NCI-H2029 treated with DMSO at 0.1 percent for 48 hours (cell line): ENCODE measurements at places on chromosomes 4 and X.

GRCh38 chr4:87895964-87896621 is 63.3 kb downstream of the MEPE start:
- DNase-seq: no peak

GRCh38 chrX:46582966-46583365 is 9.4 kb downstream of the CHST7 start:
- no peak for DNase-seq

- DNase-seq: no peak
Observed at GRCh38 chrX:134975516-134975915, 15.3 kb upstream of the SMIM10 start.

GRCh38 chr4:139813881-139814280 is 148.3 kb downstream of the MGST2 start:
- no peak for DNase-seq

DNA sequence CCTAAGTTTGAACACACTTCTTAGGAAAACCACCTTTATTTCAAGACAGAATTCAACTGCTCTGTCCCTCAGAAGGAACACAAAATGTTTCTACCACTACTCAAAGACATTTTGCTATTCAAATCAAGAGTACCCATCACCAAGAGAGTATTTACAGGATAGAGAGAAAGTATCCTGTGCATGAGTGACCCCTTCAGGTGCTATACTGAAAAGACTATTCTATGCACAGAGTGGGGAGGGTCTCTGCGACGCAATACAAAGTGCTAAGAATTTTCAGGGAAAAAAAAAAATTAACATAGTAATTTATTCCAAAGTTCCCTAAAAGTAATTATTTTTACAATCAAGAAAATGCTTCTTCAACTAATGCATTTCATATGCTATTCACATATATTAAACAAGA is 346.4 kb upstream of the FAM241A start:
- no peak for DNase-seq

- peak; percentile 47 for DNase-seq
Observed at GRCh38 chr4:74555231-74555630, 110.3 kb downstream of the AREG start.

DNA sequence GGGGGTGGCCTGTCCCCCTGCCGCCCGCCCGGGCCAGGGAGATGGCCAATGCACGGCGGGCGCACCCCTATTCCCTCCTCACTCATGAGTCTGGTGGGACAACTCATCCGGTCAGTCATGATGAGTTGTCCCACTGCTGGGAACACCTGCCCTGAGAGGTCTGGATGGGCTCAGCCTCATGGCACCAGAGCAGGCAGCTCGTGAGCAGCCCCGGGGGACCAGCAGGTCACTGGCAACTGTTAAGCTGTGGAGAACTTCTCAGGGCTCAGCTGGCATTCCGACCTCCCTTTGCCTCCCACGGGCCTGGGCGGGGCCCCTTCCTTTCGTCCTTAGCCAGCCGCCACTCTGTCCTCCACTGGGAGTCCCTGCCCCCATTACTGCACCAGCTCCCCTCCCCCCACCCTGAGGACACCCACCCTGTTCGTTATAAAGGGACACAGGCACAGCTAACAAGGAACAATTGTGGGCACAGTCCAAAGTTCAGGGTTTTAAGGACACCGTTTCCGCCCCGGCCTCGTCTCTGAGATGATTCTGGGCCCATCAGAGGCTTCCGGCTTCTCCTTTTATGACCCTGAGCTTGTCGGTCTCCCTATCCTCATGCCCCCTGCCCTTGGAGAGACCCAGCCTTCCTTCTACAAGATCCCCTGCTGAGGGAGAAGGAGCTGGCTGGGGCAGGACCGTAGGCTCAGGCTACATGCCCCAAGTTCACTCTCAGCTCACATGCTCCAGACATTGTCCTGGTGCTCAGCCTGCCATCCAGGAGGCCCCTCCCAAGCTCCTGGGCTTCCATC is 14.6 kb upstream of the KIAA0232 start:
- DNase-seq: no peak

DNA sequence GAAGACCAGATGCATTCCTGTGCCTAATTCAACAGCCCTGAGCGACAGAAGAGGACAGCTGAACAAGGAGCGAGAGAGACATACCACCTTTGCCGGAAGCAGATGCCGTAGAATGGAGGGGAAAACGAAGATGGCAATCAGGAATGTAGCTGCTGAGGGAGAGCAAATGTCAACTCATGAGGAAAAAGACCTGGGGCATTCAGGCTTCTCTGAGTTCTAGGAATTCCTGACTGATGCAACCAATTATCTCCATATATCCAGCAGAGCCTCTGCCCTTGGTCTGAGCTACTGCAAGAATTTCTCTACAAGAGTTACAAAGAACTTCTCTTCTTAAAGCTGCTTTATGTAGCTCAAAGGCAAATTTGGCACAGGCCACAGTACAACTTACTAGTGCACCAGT is 40.5 kb upstream of the INPP4B start:
- no peak for DNase-seq

GRCh38 chr4:160009656-160010493 is 907.0 kb downstream of the RAPGEF2 start:
- DNase-seq: no peak

- peak; percentile 27 for DNase-seq
Observed at GRCh38 chr4:41256740-41257256, at the start of gene UCHL1. TSS of gene UCHL1 (plus strand) at chr4:41256928. CDS start at chr4:41256977, 49 bp downstream.

GRCh38 chr4:166839615-166840251 is 394.6 kb downstream of the SPOCK3 start:
- no peak for DNase-seq

GRCh38 chr4:99863804-99864203 is 30.4 kb downstream of the LAMTOR3 start:
- no peak for DNase-seq

DNA sequence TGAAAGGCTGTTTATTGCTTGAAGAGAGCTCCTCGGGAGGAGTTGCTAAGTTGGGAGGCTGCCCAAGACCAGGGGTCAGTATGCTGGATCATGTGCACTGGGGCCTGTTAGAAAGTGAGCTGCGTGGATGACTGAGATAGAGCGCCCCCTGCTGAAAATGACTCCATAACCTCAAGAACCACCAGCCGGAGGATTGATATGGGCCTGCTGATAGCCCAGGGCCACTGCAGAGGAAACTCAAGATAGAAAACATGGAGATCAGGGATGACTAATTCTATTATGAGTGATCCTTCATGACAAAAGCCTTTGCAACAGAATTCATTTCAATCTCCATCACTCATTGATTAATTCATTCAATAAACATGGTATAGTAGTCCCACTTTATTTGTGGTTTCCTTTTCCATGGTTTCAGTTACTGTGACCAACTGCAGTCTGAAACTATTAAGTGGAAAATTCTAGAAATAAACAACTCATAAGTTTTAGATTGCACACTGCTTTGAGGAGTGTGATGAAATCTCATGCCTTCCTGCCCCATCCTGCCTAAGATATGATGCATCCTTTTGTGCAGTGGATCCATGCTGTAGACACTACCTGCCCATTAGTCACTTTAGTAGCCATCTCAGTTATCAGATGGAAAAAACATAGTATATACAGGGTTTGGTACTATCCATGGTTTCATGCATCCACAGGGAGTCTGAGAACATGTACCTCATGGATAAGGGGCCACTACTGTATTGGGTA is 126.7 kb upstream of the MBNL3 start:
- DNase-seq: no peak

GRCh38 chr4:126405369-126405982 is 1090.7 kb downstream of the FAT4 start:
- DNase-seq: no peak

- DNase-seq: peak; percentile 3
Observed at GRCh38 chrX:106898462-106898861, 4.7 kb downstream of the RIPPLY1 start.

DNA sequence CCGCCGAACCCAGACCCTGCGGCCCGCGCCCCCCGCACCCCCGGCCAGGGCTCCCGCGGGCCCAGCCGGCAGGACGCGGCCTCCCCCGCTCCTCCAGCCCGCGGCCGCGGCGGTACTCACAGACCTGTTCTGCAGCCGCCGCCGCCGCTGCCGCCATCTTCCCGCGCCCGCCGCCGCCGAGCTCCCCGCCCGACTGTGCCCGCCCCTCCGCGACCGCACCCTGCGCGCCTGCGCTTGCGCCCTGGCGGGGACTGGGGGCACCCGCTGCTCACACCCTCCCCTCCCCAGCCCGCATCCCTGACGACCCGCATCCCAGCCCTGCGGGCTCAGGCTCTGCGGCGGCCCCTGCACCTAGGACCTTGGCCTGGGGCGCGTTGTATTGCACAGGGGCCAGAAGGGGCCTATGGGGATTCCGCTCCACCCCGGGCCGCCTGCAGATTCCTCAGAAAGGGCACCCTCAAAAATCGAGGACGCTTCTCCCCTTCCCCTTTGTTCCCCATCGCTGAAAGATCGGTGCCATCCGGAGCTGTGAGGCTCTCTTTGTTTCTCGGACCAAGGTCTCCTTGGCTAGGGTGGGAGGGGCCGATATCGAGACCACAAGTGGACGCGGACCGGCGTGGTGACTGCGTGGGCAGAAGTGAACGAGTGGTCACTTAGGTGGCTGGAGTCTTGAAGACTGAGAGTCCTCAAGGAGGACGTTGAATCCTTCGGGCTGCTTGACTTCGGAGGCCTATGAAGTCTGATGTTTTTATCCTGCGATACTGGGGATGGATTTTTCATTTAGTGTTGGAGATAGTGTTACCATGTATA is at the start of gene SGCB:
TSS of gene SGCB (minus strand) at position 197 of the 810 bp plus-strand sequence. CDS start at position 157, 40 bp downstream.
- no peak for DNase-seq

DNA sequence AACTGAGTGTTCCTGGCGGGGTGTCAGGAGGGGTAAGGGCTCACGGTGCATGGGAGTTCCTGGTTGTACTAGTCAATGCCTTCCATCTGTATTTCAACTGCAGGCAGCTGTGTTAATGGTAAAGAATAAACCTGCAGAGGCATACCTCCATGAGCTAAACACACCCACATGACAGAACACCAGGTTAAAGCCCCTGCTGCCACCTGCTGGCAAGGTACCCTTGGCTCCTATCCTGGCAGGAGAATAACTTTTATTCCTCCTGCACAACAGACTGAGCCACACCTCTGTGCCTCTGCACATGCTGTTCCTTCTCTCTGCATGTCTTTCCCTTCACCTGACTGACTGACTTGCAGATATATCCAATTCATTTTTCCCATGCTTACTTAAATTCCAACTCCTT is 11.1 kb downstream of the ITIH6 start:
- no peak for DNase-seq

DNA sequence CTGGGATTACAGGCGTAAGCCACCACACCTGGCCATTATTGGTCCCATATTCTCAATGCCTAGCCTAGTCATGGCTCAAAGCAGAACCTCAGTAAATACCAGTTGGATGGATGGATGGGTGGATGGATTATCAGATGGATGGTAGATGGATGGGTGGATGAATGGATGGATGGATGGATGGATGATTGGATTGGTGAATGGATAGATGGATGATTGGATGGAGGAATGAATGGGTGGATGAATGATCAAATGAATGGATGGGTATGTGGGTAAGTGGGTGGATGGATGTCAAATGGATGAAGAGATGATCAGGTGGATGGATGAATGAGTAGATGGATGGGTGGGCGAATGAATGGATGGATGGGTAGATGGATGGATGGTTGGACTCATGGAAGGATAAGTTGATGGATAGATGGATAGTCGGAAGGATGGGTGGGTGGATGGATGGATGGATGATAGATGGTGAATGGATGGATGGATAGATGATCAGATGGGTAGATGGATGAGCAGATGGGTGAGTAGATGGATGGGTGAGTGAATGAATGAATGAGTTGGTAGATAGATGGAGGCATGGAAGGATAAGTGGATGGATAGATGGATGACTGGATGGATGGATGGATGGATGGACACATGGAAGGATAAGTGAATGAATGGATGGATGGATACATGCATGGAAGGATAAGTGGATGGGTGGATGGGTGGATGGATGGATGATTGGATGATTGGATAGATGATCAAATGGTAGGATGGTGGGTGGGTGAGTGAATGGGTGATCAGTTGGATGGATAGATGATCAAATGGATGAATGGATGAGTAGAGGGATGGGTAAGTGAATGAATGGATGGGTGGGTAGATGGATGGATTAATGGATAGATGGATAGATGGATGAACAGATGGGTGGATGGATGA is 22.0 kb upstream of the RNF4 start:
- no peak for DNase-seq

DNA sequence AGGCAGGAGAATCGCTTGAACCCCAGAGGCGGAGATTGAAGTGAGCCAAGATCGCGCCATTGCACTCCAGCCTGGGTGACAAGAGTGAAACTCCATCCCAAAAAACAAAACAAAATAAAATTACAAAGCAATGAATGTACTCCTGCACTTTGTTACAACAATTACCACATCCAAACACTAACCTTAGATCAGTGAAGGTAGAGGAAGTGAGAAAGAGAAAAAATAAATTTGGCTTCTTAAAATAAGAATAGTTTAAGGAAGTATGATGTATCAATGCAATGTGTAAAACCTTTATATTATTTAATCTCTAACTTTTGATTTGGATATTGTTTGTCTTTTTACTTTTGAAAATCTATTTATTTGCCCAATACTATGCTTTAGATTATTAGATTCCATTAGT is 21.7 kb upstream of the CSN1S1 start:
- DNase-seq: no peak

GRCh38 chr4:156870131-156870530 is 101.5 kb downstream of the PDGFC start:
- DNase-seq: no peak

DNA sequence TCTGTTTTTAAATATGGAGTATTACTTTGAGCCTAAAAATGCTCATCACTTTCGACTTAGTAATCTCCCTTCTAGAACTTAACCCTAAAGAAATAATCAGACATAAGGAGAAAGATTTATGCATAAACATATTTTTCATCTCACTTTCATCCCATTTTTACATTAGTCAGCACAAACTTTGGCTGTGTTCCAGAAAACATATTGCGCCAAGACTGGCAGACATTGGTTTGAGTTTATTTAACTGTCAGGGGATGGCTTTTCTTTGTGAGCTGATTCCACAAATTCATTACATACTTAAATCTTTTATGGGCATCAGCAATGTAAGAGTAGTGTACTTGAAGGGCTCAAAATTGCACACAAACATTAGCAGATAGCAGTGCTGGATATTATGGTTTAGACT is 23.7 kb downstream of the MAOA start:
- no peak for DNase-seq

- DNase-seq: no peak
Observed at GRCh38 chr4:82528074-82528473, 33.7 kb downstream of the TMEM150C start.

DNA sequence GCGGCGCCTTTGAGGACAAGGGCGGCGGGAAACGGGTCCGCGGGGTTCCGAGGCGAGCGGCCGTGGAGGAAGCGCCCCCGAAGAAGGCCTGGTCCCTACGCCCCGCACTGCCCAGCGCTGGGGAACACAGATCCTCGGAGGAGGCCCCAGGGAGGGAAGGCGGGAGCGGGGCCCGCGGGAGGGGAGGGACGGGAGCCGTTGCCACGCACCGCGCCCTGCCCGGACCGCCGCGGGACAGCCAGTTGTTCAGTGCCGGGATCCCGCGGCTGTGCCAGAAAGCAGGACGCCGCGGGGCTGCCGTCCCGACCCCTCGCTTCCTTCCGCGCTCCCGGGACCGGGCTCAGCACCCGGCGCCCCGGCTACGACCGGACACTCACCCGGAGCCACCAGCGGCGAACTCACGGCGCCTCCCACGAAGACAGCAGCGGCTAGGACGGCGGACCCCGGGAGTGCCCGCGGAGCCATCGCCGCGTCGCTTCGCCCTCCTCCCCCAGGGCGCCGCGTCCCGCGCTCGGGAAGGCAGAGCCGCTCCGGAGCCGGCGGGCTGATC is 278 bp downstream of the RELL1 start:
- DNase-seq: no peak

GRCh38 chrX:19889582-19890342 is 2.4 kb upstream of the SH3KBP1 start:
- DNase-seq: no peak

- DNase-seq: peak; percentile 17
Observed at GRCh38 chr4:6008766-6009385, 9.4 kb downstream of the C4orf50 start.

- DNase-seq: no peak
Observed at GRCh38 chr4:54643958-54644751, 13.6 kb upstream of the KIT start.
